ENCODE measurements at places on chromosomes 5 and 9.
A peak's percentile ranks its signal among the peaks of the same experiment; 100 is the strongest.

DNA sequence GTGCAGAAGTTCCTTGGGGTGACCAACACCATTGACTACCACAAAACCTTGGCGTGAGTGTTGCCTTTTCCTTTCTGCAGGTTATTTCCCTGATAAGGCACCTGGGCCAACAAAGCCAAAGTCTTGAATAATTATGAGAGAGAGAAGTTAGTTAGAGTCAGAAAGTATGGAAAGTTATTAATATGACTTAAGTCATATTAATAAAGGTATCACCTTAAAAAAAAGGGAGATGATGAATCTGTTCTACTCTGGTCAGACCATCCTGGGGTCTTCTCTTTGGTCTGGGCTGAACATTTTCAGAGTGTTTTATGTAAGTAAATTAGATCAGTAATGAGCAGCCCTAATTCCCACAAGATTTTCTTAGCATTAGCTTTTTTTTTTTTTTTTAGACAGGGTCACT lies 41.8 kb downstream of the NDST1 start:
- DNase-seq, result no peak

- DNase-seq, result no peak
Measured at GRCh38 chr9:4994166-4994890, 9.3 kb downstream of the JAK2 start.

DNA sequence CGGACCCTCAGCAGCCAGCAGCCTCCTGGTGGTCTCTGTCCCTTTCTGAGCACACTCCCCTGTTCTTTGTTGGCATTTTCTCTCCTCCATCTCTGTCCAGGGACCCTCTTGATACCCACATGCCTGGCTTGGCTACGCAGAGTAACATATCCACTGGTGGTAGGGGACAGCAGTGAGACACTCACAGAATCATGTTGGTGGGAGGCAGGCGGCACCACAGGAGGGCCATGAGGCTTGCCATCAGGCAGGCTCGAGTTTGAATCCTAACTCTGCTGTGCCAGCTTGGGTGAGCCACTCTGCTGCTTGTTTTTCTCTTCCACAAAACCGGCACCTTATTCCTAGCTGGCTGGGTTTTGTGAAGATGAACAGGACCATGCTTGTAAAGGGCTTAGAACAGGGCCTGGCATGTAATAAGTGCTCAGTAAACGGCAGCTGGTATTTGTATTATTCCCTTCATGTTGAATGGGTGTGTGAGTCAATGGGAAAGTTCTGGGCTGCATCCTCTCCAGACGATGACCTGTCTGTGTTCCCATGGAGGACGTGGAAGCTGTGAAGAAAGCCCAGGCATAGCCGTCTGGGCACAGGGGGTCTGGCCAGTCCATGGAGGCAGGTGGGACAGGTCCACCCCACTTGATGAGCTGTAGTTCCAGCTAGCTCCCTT lies 2.3 kb downstream of the COL27A1 start:
- DNase-seq, result peak; percentile 60

DNA sequence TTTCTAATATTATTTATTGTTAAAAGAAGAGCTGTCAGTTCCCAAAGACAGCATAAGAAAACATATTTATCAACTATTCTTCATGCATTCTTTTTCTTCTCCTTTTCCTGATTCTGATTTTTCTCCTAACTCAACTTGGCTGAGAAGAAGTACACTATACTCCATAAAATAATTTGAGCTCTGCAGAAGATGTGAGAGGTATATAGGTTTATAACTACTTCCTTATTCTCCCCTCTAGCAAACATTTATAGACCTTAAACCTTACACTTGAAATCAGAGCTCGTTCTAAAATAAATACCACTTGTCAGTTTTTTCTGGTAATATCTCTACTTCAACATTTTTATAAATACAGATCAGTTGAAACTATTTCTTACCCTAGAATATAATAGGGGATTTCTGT lies 724.8 kb upstream of the GRAMD2B start:
- no peak for DNase-seq

GRCh38 chr5:97528941-97529340 lies 345.9 kb upstream of the RIOK2 start:
- DNase-seq, result peak; percentile 78

GRCh38 chr5:98904780-98905179 lies 24.0 kb downstream of the CHD1 start:
- no peak for DNase-seq

GRCh38 chr5:32510860-32511259 lies 66.3 kb upstream of the ZFR start:
- no peak for DNase-seq

- DNase-seq, result no peak
Measured at GRCh38 chr9:81676395-81676794, 13.0 kb downstream of the TLE1 start.

GRCh38 chr5:113246361-113246870 lies 188.4 kb downstream of the TSSK1B start:
- peak; percentile 61 for DNase-seq

DNA sequence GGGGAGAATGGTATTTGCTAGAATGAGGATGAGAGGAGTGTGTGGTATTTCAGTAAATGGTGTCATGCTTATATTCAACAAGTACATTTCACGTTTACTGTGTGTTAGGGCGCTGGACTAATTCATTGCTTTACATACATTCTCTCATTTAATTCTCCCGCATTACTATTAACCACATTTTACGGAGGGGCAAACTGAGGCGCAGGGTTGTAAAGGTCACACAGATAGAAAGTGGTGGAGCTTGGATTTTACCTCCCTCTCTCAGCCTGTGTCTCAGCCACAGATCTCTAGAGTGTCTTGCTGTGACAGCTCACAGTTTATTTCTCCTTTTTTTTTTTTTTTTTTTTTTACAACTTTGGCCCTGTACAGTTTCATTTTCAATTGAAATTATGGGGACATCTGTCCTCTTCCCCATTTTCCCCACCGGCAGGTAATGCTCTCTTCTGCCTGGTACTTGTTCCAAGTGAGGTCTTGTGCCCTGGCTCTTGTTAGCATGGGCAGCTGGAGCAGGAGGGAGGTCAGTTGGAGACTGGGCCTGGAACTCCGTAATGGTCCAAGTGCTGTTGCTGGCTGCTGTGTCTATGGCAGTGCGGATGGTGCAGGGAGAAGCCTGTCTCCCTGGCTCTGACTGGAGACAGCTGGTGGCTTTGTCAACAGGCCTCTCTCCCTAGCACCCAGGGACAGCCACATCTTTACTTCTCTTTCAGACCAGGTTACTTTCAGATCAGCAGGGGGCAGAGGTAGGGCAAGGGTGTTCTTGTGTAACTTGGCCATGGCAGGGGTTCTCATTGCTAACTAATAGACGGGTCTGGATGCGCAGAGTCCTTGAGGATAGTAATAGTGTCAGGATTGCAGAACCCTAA lies 20.5 kb upstream of the NDST1 start:
- peak; percentile 69 for DNase-seq

DNA sequence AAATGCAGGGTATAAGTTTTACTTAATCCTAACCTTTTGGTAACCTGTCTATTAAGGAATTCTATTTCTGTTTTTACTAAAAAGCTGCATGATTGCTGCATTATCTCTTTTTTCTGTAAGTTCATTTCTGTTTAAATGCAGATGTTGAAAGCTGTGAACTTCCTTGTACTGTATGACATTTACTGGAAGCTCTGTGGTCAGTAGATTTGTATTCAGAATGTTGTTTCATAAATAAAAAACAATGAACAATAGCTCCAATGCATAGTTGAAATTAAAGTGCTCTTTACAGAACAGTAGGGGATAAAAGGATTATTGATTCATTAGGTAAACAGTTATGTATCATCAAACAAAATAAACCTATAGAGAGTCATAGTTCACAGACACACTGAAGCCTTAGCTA lies 46.5 kb upstream of the FKTN start:
- DNase-seq, result no peak

DNA sequence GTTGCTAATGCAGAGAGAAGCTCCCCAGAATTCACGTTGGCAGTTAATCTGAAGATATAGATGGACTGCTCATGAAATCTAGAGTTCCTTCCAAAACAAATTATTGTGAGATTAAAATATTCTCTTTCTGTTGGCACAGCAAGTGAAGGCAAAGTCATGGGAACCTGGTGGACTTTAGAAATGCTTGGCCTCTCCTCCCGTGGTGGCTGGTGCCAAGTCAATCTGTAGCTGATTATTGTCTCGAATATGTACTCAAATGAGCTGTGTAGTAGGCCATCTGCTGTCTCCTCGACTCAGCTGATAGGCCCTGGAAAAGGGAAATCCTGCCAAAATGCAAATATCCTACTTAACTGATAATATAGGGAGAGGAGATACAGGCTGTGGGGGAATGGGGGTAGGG lies 69.3 kb downstream of the DAPK1 start:
- DNase-seq, result no peak

- DNase-seq, result no peak
Measured at GRCh38 chr5:161707382-161707781, 21.9 kb downstream of the GABRA6 start.

DNA sequence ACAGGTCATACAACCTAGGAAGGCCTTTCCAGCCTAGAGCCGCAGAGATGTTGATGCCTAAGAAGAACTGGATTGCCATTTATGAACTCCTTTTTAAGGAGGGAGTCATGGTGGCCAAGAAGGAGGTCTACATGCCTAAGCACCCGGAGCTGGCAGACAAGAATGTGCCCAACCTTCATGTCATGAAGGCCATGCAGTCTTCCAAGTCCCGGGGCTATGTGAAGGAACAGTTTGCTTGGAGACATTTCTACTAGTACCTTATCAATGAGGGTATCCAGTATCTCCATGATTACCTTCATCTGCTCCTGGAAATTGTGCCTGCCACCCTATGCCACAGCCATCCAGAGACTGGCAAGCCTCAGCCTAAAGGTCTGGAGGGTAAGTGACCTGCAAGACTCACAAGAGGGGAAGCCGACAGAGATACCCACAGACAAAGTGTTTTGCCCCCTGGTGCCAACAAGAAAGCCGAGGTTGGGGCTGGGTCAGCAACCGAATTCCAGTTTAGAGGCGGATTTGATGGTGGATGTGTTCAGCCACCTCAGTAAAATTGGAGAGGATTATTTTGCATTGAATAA lies 11.2 kb upstream of the CDKN2AIPNL start:
- no peak for DNase-seq

- DNase-seq, result peak; percentile 63
Measured at GRCh38 chr5:33423018-33423630, 17.6 kb upstream of the TARS1 start.

DNA sequence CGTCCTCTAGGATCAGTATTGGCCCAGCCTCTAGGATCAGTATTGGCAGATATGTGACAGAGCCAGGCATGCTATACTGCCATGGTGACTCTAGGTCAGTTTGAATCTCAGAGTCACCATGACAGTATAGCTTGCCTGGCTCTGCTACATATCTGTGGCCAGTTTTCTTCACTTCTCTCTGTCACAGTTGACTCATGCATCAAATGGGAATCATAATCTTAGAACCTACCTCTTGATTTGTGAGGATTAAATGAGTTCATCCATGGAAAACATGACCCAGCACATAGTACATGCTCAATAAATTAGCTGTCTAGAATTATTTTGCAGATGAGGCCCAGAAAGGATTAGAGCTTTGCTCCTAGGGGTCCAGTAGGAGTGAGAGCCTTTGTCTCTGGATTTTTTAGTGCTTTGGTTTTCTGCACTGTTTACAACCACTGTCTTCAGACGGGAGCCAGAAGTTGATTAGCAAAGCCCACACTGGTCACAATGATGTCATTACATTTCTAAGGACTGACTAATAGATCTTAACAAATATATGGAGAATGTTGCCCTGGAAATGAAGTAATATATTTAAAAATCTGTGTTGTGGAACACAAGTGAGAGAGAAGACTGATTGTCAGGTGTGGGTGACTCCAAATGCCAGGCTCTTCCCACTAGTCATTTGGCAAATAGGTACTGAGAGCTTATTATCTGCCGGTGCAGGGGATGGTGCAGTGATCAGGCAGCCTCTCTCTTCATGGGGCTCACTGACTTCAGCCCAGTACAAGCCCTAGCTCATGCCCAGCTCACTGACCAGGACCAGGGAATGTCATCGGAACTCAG lies 76.0 kb downstream of the COL15A1 start:
- peak; percentile 98 for DNase-seq

DNA sequence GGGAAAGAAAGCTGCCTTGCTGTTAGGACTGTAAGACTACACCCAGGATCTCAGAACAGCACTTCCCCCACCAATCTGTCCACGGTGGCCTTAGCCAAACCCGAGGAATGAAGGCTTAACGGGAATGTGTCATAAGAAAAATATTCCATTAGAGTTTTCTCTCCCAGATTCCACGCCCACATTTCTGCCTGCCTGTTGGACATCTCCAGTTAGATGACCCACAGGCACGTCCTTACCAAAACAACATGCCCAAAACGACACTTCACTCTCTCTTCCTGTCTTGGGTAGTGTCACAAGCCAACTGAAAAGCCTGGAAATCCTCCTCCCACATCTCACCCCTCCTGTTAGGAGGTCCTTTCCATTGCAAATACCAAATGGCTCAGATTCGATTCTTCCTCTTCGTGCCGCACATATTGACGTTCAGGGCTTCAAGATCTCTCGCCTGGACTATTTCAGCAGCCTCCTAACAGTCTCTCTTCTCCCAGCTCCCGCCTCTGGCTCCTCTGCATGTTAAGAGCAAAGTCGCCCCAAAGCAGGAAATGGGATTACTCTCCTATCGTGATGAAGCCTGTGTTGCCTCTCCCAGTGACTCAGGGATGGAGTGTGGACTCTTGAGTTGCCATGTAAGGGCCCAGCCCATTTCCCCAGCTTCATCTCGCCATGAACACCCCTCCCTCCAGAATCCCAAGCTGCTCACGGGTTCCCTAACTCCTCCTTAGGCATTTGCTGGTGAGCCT lies 159.3 kb downstream of the NR3C1 start:
- DNase-seq, result peak; percentile 99

DNA sequence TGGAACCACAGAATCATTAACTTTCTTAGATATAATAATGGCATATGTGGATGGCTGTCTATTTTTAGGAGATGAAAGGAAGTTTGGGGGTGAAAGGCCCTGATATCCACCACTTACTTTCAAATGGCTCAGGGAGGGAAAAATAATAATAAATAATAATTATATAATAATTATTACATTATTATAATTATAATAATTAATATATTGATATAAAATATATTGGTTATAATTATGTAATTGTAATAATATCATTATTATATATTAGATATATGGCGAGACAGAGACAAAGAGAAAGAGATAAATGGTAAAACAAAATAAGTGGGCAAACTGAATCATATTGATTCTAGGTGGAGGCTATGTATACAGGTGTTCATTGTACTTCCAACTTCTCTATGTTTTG lies 136.6 kb downstream of the GAPVD1 start:
- DNase-seq, result no peak

GRCh38 chr5:104611135-104611767 lies 1048.7 kb upstream of the NUDT12 start:
- DNase-seq, result no peak

DNA sequence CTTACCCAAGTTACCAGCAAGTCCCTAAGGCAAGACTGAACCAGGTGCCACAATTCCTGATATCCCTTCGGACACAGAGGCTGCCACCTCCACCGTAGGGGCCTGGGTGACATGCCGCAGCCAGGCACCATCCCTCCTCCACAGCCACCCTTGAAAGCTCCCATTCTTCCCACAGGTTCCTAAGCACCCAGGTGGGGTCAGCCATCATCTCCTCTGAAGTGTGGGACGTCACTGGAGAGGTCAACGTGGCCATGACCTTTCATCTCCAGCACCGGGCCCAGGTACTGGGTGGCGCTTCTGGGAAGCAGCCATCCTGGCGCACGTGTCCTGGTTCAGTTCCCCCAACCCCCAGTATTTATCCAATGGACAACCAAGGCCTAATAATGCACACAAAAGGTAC lies 8.2 kb downstream of the ADGRD2 start:
- no peak for DNase-seq
